Activated naive CD4-positive, alpha-beta T cell (primary cell): ENCODE measurements at places on chromosomes 1 and 21.

GRCh38 chr1:150484431-150484830 is 2.8 kb upstream of the TARS2 start:
- no peak for DNase-seq

DNA sequence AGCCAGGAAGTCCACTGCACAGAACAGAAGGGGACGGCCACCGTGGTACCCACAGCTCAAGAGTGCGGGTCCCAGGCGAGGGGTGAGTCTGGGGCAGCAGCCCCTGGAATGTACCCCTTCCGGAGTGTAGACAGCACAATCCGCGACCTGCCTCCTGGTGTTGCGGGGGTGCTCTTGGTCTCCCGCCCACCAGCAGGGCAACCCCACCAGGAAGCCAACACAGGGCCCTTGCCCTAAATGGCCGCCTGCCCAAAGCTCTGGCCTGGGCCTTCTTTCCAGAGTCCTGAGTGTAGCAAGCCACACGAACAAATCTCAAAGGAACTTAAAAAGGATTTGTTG is 1.1 kb upstream of the SLC19A1 start:
- DNase-seq: no peak

- no peak for DNase-seq
These were observed 546.1 kb upstream of the ADAMTS5 start for GRCh38 chr21:27513016-27513415.

- no peak for DNase-seq
These were observed 41.0 kb upstream of the SCAF4 start for GRCh38 chr21:31772674-31773555.

DNA sequence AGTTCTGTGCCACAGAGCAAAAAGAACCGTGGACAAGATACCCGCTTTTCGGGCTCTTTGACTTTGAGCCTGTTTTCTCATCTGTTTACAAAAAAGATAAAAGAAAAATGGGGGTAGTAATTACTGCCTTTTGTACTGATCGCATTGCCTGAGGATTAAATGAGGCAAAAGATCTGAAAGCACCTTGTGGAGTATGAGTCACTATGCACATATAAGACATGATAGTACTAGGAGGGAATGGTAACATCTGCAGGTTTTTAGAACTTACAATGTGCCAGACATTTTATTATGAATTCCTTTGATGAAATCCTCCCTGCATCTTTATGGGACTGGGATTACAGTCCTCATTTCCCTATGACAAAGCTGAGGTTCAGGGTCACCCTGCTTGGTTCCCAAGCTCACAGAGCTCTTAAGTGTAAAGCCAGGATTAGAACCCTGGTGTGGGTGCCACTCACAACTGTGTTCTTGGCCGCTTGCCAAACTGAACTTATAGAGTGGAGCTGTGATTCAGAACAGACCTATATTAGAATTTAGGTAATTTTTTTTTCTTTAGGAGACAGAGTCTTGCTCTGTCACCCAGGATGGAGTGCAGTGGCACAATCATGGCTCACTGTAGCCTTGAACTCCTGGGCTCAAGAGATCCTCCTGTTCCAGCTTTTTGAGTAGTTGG is 1.8 kb downstream of the DISC1 start:
- DNase-seq: peak; percentile 10

- DNase-seq: no peak
These were observed 18.0 kb downstream of the PCP4 start for GRCh38 chr21:39885119-39885848.

GRCh38 chr1:62962901-62963776 is 179.2 kb downstream of the ATG4C start:
- DNase-seq: no peak

GRCh38 chr1:173714441-173714758 is 381 bp upstream of the KLHL20 start:
- no peak for DNase-seq
